Stimulated activated CD4-positive, alpha-beta T cell treated with anti-CD3 and anti-CD28 coated beads, TNF-alpha, amount 100 ng/mL, for 24 hours (primary cell): ENCODE measurements at places on chromosomes 7 and 10.

GRCh38 chr10:78800535-78801320 is 268.0 kb upstream of the ZMIZ1 start:
- DNase-seq, result no peak

- no peak for DNase-seq
Observed at GRCh38 chr7:137657476-137658189, 189.1 kb downstream of the DGKI start.

DNA sequence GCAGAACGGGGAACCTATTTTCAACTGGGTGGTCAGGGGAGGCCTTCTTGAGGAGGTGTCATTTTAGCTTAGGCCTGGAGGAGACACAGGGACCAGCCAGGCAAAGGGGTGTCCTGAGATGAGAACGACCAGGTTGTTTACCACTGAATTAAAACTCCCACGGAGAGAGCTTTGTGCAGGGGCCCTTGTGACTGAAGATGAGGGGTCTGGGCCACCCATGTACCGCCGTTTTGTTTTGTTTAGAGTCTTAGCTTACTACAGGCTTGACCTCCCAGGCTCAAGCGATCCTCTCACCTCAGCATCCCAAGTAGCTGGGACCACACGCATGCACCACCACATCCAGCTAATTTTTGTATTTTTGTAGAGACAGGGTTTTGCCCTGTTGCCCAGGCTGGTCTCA is 80.4 kb downstream of the FAM171A1 start:
- DNase-seq, result no peak

DNA sequence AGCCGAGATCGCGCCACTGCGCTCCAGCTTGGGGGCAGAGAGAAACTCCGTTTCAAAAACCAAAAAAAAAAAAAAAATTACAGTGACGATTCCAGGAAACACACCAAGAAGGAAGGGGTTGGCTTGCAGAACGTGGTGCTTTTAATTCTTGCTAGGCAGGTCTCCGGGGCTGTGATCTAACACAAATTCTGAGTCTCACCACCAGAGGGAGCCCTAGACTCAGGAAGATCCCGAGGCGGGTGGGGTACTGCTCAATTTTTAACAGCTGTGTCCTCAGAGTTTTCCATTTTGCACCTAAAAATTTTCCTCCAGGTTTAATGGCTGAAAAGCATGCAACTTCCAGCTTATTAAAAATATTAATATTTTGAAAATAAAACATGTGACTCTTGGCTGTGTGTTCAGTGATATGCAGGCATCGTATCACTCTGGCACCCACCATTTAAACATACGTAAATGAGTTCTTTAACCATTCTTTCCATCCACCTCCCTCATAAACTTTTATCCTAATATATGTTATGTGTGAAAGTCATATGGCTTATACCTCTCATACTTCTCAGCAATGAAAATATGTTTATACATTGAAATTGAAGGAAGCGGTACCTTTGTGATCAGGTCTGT is 26.5 kb upstream of the NUB1 start:
- peak; percentile 71 for DNase-seq
